NCI-H82 (cell line): ENCODE measurements at places on chromosomes 16 and 17.

DNA sequence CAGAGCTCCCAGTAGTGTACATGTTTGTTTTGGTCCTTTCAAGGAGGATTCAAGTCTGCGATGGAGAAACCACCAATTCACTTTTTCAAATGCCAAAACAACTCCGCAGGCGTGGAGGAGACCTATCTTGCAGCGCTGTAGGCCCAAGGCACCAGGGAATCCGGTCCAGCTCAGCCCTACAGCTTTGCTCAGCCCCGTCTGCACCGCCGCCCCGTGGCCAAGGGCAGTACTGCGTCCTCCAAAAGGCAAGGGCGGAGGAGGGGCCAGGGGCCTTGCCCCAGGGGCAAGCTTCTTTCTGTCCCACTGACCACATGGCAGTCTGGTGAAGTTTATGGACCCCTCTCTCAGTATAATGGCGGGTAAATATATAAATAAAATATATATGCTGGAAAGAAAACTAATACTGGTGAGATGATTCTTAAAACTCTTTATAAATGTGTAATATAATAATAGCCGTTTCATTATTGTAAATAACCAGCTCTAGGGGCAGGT lies 709 bp upstream of the CD300LG start:
- DNase-seq = peak; percentile 87

DNA sequence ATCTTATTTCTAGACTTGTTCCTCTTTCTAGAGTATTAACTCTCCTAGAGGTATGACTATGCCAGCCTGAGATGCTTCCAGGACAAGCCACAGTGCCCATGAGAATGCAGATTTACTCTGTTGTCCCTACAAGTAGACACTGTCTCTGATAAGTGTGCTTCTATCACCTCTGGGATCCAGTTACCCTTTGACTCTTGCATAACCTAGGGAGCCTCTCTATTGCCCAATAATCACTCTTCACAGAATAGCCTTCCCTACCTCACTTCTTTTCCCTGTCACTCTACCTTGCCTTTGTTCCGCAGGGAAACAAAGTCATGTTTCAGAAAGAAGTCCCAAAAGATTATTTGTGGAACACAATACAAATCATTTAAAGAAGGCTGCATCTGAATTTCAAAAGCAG lies 1.6 kb upstream of the KRT34 start:
- no peak for DNase-seq

DNA sequence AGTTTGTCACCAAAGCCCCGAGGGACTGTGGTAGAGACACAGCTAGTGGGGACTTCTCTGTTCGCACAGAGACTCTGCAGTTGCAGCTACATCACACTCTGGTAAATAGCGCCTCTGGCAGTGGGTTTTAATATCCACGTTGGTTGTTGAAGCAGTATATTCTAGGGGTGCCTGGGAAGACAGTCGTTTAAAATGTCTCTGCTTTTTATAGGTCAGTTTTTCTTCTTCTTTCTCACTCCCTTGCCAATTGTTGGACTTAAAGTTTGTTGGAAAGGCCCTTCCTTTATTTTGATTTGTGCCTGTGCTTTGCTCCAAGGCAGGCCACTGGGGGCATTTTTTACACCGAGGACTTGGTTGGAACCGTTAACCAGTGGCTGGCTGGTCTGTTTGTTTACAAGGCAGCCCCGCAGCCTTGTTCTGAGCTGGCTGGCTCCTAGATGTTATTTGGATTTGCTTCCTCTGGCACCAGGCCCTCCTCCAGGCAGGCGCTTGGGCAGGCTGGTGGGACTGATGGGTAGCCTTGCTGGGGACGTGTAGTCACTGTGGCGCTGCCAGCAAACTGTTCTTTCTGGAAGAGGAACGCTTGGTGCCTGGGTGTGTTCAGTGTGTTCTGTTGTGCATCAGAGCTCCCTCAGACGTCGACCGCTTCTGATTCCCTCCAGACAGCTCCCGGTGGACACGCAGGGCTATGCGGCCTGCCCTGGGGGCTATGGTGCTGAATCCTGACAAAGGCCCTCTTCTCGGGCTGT lies 218.2 kb upstream of the CHMP6 start:
- no peak for DNase-seq

- no peak for DNase-seq
These were observed 186.5 kb downstream of the LGALS9B start for GRCh38 chr17:20280851-20281250.

- DNase-seq = no peak
These were observed 8.7 kb downstream of the C16orf87 start for GRCh38 chr16:46822270-46822669.

DNA sequence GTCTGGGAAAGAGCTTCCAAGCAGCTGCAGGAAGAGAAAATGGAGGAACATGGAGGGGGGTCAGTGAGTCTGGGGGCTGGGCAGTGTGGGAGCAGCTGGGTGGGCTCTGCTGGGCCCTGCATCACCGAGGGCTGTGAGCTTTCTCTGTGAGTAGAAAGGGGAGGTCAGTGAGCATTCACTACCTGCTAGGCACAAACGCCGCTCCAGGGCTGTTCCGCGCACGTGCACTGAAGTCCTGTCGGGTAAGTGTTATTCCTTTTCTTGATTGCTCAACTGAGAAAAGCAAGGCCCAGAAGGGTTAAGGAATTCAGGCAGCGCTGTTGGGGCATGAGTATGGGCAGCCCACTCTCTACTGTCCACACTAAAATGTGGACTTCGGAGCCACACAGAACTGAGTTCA lies 4.7 kb downstream of the CACNG5 start:
- no peak for DNase-seq

DNA sequence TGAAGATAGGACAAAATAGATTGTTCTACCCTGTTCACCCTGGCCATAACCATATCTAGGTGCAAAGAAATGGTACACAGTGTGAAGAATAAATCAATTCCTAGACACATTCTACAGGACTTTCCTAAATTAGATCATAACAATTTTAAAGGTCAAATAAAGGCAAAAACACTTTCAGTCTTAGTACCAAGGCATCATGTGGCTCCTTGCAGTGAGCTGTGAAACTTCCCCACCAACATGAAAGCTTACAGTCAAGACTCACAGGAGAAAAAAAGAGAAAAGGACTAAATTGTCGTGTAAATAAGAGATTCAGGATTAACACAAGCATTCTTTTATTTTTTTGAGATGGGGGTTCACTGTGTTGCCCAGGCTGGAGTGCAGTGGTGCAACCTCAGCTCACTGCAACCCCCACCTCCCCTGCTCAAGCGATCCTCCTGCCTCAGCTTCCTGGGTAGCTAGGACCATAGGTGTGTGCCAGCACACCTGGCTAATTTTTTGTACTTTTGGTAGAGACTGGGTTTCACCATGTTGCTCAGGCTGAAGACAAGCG lies 14.2 kb downstream of the NSMCE1 start:
- no peak for DNase-seq

DNA sequence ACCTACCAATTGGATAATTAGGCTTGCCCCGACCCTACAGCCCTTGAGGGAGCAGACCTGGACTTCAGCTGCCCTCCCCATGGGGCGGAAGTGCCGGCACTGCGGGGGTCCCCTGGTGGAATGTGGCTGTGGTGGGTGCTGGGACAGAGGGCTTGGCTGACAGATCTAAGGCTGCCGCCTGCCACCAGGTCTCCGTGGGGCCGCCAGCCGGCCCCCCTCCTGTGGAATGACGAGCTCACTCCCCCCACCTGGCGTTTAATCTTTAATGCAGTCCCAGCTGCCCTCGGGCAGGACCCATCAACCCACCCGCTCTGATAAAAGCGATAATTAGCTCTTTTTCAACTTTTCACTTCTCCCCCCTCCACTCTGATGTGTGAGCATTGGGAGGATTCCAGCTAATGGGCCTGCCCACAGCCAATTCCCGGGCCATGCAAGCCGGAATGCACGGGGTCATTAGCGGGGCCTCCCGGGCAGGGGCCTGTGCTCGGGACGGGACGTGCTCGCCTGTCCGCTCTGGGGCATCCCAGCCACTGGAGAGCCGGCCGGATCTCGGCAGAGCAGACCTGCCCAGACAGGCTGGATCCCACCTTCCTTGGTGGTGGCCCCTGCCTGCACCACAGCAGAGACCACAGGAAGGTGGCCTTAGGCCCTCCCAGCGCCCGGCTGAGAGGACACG lies 28.3 kb upstream of the GOSR2 start:
- DNase-seq = no peak

GRCh38 chr16:476039-476438 lies 50.6 kb downstream of the RAB11FIP3 start:
- no peak for DNase-seq

DNA sequence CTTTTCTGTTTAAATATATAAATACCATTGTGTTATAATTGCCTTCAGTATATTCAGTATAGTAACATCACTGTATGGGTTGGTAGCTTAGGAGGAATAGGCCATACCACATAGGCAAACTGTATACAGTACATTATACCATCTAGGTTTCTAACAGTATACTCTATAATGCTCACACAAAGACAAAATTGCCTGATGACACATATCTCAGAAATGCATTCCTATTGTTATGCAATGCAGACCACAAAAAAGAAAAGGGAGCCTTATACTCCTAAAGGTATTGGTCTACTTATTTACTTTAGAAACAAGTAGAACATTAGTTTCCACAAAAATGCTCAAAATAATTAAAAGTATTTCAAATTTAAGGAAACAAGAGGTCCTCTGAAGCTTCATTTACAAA lies 47.9 kb downstream of the SETD6 start:
- no peak for DNase-seq

- DNase-seq = no peak
These were observed 27.8 kb upstream of the ERN1 start for GRCh38 chr17:64157669-64158180.

DNA sequence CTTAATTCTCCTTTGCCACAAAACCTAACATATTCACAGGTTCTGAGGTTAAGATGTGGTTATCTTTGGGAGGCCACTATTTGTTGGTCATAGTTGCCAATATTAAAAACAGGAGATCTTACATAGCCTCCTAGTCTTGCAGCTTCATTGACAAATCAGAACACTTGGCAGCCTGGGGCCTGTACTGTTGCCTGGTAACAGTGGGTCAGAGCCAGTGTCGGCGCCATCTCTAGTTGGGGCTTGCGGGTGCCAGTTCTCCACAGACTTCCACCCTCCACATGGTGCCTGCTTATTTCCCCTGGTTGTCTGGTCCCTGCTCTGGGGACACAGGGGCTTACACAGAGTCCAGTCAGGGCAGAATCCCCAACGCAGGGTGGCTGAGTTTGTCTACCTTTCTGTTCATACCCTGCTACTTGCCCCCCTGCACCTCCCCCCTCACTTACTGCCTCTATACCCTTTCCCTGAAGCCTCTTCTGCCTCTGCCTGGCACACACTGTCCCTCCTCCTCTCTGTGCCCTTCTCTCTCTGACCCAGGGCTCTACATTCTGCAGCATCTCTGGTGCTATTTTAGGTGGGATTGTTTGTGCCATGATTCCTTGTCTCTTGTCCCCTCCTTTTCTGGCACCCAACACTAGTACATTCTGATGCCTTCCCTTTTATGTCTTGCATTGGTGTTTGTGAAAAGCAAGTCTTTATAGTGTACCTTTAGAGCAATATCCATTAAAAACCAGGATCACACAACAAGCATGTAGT lies 13.4 kb downstream of the EPN2 start:
- no peak for DNase-seq

- peak; percentile 72 for DNase-seq
These were observed 17.8 kb downstream of the ST6GALNAC2 start for GRCh38 chr17:76567634-76568432.

- DNase-seq = no peak
These were observed 9.5 kb upstream of the CDH15 start for GRCh38 chr16:89161763-89162713.

- DNase-seq = no peak
These were observed 8.0 kb downstream of the TRAF4 start for GRCh38 chr17:28751600-28752366.
